ENCODE measurements at places on chromosomes 11 and 22.

- DNase-seq: no peak
These were observed 35.1 kb downstream of the TTC12 start for GRCh38 chr11:113349528-113349927.

DNA sequence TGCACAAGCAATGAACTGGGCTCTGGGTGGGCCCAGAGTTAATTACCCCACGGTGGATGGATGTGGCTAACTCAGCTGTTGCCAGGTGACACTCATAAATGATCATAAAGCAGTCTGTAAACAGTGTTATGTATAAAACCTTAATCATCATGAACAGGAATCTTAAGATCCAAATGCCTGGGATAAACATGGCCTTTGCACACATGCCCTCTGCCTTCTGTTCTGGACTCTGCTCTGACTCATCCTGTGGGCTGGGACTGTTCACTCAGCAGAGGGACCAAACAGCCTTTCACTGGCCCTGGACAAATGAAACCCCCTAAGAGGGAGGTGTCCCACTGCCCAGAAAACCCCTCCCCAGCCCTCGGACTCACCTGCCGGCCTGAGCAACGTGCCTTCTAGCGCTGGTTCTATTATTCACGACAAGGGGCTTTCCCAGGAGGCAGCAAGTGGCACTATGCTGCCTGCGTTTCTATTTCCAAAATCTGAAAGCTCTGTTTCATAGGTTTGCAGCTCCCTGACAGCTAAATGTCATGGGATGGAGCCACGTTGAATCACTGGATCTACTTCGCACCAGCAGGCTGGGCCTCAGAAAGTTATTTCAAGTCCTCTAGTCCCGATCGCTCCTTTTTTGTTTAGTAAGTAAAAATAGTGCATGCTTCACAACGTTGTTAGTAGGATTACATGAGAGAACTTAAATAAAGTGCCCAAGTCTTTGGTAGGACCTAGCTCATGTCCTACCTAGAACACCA is 53.0 kb downstream of the LARGE1 start:
- no peak for DNase-seq

DNA sequence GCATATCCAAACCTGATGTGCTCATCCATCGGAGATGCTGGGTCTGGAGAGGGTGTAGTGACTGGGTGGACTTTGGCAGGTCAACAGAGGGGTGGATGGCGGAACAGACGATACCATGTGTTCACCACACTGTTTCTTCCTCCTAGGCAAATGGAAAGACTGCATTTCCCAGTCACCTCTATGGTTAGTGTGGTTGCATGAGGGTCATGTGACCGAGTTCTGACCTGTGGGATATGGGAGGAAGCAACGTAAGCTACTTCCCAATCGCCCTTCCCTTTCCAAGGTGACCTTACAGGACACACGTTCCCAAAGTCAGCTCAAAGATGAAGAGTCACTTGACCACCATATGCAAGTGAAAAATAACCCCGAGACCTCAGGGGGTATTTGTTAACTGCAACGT is 27.7 kb downstream of the TSPAN32 start:
- DNase-seq: no peak

DNA sequence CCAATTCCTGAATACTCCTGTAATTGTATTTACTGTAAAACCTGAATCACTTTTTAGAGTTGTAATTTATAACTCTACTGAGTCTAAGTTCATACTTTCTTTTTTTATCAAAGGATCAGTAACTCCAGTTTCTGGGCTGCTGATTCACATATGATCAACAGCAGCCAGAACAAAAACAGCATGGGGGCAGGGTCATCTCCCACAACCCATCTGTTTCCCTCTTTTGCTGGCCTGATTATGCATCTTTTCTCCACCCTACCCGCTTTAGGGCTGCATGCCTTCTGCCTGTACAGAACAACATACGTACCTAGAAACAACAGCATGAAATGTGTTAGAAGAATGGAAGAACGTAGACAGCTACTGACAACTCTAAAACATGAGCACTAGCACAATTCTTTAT is 76.0 kb downstream of the MRTFA start:
- no peak for DNase-seq

GRCh38 chr22:49724893-49725489 is 102.7 kb downstream of the BRD1 start:
- no peak for DNase-seq

DNA sequence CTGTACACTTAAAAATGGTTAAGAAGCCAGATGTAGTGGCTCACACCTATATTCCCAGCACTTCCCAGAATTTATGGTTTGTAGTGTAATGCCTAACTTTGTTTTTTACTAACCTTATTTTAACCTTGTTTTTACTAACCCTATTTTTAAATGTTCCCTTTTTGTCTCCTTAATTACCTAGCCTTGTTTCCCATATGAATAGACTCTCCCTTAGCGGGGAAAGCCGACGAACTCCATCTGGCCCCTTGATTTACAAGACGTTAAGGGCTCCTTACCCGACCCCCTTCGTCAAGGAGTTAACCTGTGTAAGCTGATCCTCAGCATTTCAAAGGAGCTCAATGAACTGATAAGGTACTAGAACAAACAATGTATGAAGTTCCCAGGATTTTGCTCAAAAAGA is 17.1 kb downstream of the APOBEC3H start:
- no peak for DNase-seq

DNA sequence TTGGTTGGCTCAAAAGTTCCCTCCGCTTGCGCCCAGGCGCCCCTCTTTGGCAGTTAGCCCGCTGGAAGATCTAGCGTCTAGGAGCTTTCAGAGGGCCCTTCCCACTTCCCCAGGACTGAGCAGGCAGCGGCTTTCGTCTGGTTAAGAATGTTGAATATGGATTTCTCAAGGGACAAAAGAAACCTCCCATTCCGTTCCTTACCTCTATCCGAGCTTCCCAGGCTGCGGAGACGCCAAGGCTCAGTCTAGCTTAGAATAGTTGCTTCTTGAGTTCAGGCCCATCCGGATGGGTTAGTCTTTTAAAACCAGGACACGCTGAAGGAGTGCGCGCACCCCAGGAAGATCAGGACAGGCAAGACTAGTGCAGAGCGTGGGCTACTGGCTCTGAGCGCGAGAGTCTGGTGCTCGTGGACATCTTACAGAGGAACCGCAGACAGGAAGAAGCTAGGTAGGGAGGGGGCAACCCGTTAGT is 1.6 kb downstream of the NELL1 start:
- DNase-seq: no peak

DNA sequence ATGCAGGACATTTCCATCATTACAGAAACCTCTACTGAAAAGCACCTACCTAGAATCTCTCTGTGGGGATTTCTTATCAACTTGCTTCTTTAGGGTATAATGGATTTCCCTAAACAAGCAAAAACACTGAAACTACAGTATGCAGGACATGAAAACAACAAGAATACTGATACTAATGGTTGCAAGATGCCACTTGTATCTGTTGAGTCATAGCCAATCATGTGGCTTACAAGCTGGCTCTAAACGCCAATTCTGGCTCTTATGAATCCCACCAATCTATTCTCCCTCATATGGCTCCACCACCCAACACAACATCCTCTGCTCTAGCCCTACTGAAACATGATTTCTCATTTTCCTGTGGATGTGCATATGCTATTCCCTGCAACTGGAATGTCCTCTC is 22.6 kb downstream of the TENM4 start:
- no peak for DNase-seq

DNA sequence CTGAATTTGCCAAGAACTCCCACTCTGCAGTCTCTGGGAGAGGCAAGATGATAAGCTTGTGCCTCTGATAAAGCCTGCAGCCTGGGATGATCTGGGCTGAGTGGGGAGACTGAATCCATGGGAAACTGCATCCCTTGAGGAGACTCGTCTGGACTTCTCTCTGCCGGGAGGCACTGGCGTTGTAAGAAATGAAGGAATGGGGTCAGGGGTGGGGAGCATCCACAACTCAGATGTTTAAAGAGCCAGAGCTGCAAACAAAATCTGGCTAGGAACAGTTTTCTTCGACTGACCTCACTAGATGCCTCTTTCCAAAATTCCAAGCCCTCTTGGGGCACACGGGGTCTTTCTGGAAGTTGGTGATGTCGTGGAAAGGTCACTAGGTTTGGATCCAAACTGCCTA is 64.4 kb downstream of the SPON1 start:
- DNase-seq: no peak

GRCh38 chr22:37117092-37117491 is 7.6 kb upstream of the TMPRSS6 start:
- no peak for DNase-seq

DNA sequence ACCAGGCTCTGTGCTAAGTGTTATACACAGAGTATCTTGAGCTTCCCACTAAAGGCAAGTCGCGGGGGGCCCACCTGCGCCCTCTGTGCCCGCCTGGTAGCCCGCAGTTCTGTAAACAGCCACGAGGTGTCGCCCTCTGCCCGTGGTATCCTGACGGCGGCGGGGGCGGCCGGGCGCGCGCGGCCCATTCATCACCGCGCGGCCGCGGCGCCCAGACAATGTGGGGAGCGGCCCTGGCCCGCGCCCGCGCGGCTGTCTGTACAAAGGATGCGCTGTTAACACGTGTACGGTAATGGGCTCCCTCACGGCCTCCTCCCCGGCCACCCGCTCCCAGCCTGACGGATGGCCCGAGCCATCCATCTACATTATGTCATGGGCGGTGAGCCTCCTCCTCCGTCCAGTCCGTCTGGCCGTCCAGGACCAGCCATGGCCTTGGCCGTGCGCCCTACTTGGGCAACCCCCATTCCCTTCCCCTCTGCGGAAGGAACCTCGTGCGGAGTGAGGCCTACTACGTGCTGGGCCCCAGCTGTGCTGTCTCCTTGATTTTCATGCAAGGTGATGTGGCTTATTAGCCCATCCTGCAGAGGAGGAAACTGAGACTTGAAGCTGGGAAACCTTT is 99.4 kb downstream of the MIAT start:
- peak; percentile 8 for DNase-seq

- no peak for DNase-seq
These were observed 445.3 kb downstream of the BRD1 start for GRCh38 chr22:49382451-49382735.

- DNase-seq: no peak
These were observed 57.3 kb downstream of the CD82 start for GRCh38 chr11:44622721-44623258.

DNA sequence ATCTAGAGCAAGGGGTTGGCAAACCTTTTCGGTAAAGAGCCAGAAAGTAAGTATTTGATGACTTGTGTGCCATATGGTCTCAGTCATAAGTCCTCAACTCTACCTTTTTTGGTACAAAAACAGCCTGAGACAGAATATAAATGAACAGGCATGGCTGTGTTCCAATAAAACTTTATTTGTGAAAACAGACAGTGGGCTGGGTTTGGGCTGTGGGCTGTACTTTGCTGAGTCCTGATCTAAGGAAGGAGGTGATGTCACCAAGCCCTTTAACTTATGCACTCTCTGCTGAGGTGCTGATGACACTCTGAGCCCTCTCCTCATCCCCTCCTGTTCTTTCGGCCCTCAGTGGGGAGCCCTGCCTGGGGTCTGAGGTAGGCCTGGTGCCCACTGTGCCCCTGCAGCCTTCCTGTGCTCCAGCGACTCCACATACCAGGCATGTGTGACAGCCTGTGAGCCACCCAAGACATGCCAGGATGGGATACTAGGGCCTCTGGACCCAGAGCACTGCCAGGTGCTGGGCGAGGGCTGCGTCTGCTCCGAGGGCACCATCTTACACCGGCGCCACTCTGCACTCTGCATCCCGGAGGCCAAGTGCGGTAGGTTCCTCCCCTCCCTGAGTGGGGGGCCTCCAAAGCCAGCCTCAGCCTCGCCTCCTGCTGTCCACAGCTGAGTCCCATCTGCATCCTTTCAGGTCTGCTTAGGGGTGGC is 85.9 kb upstream of the MYOD1 start:
- DNase-seq: no peak

DNA sequence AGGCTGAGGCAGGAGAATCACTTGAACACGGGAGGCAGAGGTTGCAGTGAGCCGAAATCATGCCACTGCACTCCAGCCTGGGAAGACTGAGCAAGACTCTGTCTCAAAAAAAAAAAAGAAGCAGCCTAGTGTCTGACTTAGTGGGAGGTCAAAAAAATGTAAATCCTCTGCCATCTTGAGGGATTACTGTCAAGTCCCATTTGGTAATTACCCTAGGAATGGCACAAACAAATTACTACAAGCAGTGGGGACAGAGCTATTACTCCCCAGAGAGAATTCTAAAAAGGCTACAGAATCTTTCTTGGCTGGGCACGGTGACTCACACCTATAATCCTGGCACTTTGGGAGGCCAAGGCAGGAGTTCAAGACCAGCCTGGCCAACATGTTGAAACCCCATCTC is 3.8 kb downstream of the SERPING1 start:
- DNase-seq: no peak

DNA sequence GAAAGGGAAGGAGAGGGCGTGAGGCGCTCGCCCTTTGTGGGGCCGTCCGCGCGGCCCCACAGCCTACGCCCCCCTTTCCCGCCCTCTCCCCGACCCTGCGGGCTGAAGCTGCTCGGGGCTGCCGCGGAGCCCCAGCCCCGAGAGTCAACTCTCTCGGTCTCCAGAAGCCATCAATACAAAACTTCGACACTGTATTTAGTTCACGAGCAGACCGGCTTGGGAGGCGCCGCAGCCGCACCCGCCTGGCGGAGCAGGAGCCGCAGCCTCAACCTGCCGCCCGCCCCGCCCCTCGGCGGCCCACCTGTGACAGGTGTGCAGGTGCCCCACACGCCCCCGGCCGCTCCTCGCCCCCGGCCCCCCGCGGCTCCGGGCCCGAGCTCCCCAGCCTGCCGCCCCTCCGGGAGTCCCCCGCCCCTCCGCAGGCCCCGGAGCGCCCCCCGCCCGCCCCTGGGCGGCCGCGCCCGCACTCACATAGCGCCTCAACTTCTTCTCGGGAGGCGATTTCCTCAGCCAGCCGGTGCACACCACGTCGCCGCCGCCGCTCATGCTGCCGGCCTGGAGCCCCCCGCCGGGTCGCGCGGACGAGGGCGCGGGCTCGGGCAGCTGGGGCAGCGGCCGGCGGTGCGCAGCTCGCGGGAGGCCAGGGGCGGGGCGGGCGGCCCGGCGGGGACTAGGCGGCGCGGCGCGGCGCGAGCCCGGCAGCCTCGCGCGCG is at the start of gene GAB2:
GAB2 (minus strand) TSS at position 646 of the 713 bp plus-strand sequence; CDS start at position 546, 100 bp downstream.
- DNase-seq: peak; percentile 43

DNA sequence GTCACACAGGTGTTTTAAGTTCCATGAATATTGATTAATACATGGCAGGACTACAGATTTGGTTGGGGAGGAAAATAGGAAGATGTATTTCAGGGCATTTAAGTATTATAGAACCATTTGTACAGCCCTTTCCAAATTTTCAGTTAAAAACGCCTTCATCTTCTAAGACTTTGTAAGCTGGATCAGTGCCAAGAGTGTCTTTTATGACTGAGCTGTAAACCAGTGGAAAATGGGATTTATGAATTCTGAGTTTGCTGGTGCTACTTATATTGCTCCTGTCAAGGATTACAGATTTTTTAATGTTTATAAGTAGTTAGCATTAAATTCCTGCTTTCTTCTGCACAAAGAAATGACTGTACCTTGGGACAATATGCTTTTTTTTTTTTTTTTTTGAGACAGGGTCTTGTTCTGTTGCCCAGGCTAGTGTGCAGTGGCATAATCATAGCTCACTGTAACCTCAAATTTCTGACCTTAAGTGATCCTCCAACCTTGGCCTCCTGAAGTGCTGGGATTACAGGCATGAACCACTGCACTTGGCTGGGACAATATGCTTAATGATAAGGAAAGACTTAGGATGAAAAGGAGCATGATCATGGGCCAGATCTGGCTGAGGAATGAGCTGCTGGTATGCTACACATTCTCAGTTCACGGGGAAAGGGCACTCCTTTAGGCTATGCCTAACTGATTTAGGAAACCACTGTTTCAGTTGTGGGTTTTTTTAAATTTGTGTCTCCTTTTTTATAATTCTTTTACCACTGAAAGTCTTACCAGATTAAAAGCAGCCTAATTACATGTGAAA is 113.6 kb upstream of the MTNR1B start:
- DNase-seq: no peak

All from bone marrow (tissue), 2 donors.